ENCODE measurements at places on chromosomes 7 and 10.

GRCh38 chr7:158763454-158764033 lies 58.9 kb upstream of the NCAPG2 start:
- DNase-seq, result no peak

DNA sequence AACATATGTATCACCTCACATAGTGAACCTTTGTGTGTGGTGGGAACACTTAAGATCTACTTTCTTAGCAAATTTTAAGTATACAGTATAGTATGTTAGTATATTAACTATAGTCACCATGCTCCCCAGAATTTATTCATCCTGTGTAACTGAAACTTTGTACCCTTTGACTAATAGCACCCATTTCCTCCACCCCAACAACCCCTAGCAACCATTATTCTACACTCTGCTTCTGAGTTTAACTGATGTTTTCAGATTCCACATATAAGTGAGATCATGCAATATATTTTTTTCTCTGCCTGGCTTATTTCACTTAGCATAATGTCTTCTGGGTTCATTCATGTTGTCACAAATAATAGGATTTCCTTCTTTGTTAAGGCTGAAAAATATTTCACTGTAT lies 6.9 kb upstream of the VWDE start:
- DNase-seq, result no peak

DNA sequence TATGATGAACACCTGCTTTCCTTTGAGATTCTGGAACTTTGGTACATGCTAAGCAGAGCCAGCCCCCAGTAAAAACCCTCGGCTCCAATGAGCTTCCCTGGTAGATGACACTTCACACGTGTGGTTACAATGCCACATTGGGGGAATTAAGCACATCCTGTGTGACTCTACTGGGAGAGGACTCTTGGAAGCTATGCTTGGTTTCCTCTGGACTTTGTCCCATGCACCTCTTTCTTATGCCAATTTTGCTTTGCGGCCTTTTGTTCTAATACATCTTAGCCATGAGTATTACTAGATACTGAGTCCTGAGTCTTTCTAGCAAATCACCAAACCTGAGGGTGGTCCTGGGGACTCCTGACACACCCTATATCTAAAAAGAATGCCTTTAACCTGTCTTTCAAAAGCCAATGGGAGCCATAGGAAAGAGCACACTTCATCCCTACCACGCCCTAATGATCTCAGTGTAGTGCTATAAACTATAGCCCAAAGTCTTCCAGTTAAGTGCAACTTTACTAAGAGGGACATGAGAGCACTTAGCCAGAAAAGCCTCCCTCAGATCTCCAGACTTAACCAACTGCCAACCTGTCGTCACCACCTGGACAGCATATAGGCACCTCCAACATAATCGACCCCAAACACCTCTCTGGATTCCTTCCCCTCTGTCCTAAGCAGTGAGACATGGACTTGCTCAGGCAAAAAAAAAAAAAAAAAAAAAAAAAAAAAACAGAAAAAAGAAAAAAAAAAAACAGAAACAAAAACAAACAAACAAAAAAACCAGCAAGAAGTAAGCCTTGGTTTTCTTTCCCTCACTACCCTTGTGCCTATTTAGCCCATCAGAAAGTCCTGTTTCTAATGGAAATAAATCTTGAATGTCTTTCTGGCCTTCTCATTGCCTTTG lies 37.4 kb downstream of the CCDC6 start:
- DNase-seq, result no peak

DNA sequence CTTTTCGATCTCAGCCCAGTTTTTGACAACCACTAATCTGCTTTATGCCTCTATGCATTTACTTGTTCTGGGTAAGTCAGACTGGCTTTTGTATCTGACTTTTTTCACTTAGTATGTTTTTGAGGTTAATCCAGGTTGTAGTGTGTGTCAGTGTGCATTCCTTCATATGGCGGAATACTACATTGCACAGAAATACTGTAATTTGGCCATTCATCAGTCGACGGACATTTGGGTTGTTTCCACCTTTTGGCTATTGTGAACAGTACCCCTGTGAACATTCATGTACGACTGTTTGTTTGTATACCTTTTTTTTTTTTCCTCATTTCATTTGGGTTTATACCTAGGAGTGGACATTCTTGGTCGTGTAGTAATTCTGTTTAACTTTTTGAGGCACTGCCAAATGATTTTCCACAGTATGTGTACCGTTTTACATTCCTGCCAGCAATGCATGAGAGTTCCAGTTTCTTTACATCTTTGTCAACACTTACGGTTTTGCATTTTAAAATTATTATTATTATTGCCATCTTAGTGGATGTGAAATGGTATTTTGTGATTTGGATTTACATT lies 57.4 kb downstream of the MKLN1 start:
- peak; percentile 11 for DNase-seq

GRCh38 chr7:141752634-141753033 lies 11.3 kb upstream of the TAS2R3 start:
- no peak for DNase-seq

All from fibroblast of skin of left quadriceps (primary cell).